Mesothelial cell of epicardium (in vitro differentiated cells): ENCODE measurements at places on chromosomes 4 and X.
A peak's percentile ranks its signal among the peaks of the same experiment; 100 is the strongest.

GRCh38 chr4:2745981-2746806 is 9.9 kb downstream of the TNIP2 start:
- peaks cover 2% of the 10 kb centered on the region for H3K4me1 ChIP-seq
- H3K36me3 ChIP-seq, result peaks cover 19% of the 10 kb centered on the region
- H3K4me3 ChIP-seq, result no peak overlapping the region
- peak overlapping the region; percentile 12 for H3K27ac ChIP-seq
- no peak for DNase-seq

- no peaks in the 10 kb centered on the region for H3K27me3 ChIP-seq
- no peak overlapping the region for H3K4me3 ChIP-seq
- peaks cover 19% of the 10 kb centered on the region for H3K4me1 ChIP-seq
- no peak for DNase-seq
- H3K36me3 ChIP-seq, result peaks cover 24% of the 10 kb centered on the region
Measured at GRCh38 chr4:124682384-124682783, 30.1 kb downstream of the ANKRD50 start.

- no peaks in the 10 kb centered on the region for H3K27me3 ChIP-seq
- peaks cover 21% of the 10 kb centered on the region for H3K36me3 ChIP-seq
- H3K27ac ChIP-seq, result no peak overlapping the region
Measured at GRCh38 chr4:2630556-2631273, 94.3 kb downstream of the FAM193A start.

GRCh38 chrX:129043138-129043537 is 480.2 kb downstream of the SMARCA1 start:
- no peak for DNase-seq
- H3K36me3 ChIP-seq, result peaks cover 3% of the 10 kb centered on the region
- no peaks in the 10 kb centered on the region for H3K4me1 ChIP-seq

GRCh38 chrX:20418379-20419150 is 151.9 kb upstream of the RPS6KA3 start:
- no peak overlapping the region for H3K27ac ChIP-seq
- no peaks in the 10 kb centered on the region for H3K27me3 ChIP-seq
- H3K4me1 ChIP-seq, result peaks cover 13% of the 10 kb centered on the region
- H3K36me3 ChIP-seq, result no peaks in the 10 kb centered on the region

DNA sequence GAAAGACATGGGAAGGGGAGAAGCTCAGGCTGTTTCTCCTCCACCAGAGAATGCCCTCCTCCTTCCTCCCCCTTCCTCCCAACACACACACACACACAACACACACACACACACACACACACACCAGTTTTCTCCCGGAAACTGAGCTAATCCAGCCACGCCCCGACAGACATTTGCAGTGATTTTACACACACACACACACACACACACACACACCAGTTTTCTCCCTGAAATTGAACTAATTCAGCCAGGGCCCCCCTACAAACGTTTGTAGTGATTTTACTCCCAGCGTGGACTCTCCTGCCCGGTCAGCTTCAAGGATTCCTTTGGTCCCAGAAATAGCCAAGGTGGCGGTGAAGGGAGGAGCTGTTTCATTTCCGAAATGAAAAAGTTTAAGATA is 32.9 kb upstream of the STX18 start:
- peak overlapping the region; percentile 86 for H3K27ac ChIP-seq
- peak; percentile 60 for DNase-seq
- H3K36me3 ChIP-seq, result peaks cover 20% of the 10 kb centered on the region
- peaks cover 18% of the 10 kb centered on the region for H3K4me1 ChIP-seq
- peak overlapping the region; percentile 77 for H3K4me3 ChIP-seq

GRCh38 chr4:169024762-169025161 is 14.7 kb upstream of the CBR4 start:
- no peak for DNase-seq
- no peak overlapping the region for H3K27ac ChIP-seq
- H3K4me1 ChIP-seq, result peaks cover 12% of the 10 kb centered on the region

- H3K36me3 ChIP-seq, result no peaks in the 10 kb centered on the region
- no peak for DNase-seq
- no peak overlapping the region for H3K27ac ChIP-seq
- H3K4me1 ChIP-seq, result peaks cover 28% of the 10 kb centered on the region
- no peaks in the 10 kb centered on the region for H3K27me3 ChIP-seq
Measured at GRCh38 chr4:6956434-6957147, 47.0 kb downstream of the TBC1D14 start.

DNA sequence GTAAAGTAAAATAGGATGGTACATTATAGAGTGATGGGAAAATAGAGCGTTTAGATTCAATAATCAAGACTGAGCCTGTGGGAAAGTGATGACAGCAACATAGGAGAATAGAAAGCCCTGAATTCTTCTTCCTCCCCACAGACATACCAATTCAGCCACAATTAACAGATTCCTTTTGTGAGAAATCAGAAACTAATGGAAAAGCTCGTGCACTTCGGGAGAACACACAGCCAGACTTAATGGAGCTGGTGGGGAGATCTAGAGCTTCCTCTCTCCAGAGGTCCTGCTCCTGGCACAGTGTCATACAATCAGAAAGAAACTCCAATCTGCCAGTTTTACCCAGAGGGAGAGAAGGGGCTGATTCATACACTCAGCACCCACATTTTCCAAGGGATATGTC is 676.3 kb upstream of the BOD1L1 start:
- no peaks in the 10 kb centered on the region for H3K27me3 ChIP-seq
- H3K27ac ChIP-seq, result no peak overlapping the region
- no peak overlapping the region for H3K4me3 ChIP-seq
- no peaks in the 10 kb centered on the region for H3K36me3 ChIP-seq
- DNase-seq, result no peak
- H3K4me1 ChIP-seq, result no peaks in the 10 kb centered on the region
